Spleen (tissue), 13 donors: ENCODE measurements at places on chromosomes 12 and 14. TPM values are rescaled to one million over a fixed set of nuclear protein-coding genes. Genes with fewer than 3 reads are reported as not detected.
A peak's percentile ranks its signal among the peaks of the same experiment; 100 is the strongest.

WSB2 gene
- total RNA-seq = 63.2 TPM

DNA sequence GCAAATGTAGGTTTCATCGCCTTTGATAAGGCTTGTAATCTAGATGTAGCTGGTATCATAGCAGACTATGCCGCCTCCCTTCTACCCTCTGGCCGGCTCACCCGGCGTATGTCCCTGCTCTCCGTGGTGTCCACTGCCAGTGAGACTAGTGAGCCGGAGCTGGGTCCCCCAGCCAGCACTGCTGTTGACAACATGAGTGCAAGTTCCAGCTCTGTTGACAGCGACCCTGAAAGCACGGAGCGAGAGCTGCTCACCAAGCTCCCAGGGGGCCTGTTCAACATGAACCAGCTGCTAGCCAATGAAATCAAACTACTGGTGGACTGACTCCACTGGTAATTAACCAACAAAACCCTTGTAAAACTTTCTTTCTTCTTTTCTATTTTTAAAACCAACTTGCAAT is 49.0 kb upstream of the A2ML1 start:
- no peak for DNase-seq

CEBPE gene
- total RNA-seq = 2.6 TPM

DNA sequence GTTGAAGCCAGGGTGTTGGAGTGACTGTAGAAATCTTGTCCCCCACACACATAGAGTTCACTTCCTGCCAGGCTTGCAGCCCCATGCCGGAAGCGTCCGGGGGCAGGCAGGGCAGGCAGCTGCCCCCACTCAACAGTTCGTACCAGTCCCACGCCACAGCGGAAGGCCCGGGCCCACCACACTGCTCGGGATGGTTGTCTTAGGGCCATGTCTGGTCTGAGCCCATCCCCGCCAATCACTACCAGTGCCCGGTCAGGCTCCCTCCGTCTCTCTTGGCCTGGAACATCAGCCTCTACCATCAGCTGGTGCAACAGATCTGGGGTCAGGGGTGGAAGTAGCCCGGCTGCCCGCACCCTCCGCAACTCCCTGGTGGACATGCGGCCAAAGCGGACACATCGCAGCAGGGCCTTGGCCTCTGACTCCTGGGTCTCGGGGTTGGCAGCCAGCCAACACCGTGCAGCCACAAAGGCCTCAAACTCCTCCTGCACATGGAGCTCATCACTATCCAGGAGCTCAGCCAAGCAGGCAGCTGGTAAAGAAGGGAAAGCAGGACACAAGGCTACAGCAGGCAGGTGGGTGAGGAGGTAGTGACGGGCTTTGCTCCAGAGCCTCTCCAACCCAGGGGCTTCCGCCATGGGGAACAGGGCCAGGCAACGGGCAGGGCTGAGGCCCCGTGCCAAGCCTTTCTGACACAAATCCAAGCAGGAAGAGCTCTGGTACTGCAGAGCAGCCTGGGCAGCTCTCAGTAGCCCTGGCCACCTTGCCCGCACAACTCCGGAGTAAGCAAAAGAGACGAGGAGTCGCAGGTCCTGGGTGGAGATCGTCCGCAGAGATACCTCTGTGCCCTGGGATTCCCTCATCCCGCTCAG is 5.9 kb downstream of the KLHL33 start:
- DNase-seq = peak; percentile 85

TSHR gene
- 0.32 TPM for total RNA-seq

GRCh38 chr12:24591079-24591626 is 357.7 kb downstream of the BCAT1 start:
- DNase-seq = no peak

- DNase-seq = no peak
These were observed 128.2 kb downstream of the GRIP1 start for GRCh38 chr12:66550626-66551025.
